ENCODE measurements at places on chromosomes 2 and 18.

- DNase-seq, result peak; percentile 100
These were observed 39.4 kb upstream of the RND3 start for GRCh38 chr2:150526827-150527226.

- DNase-seq, result no peak
These were observed 338.0 kb downstream of the EN1 start for GRCh38 chr2:118509319-118510004.

DNA sequence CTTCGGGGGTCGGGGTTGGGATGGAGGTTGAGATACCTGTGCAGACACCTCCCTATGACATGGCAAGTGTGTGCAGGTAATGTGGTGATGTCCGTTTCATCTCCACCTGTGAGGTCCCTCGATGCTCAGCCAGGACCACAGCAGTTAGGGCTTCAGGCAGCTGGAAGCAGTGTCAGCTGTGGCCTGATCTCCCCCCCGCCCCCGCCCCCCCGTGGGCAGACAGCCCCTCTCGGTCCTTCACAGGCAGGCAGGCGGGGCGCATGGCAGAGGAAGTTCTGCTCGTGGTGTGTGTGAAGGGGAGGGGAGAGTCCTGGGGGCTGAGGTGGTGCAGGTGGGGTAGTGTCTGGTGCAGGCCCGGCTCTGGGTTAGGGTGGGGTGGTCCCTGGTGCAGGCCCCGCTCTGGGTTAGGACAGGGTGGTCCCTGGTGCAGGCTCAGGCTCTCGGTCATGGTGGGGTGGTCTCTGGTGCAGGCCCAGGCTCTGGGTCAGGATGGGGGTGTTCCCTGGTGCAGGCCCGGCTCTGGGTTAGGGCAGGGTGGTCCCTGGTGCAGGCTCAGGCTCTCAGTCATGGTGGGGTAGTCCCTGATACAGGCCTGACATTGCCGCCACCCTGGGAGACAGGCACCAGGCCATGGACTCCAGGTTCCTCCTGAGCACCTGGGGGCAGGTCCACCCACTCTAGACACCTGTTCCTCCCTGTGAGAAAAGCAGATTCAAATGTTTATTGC lies 94.3 kb downstream of the NFATC1 start:
- no peak for DNase-seq

DNA sequence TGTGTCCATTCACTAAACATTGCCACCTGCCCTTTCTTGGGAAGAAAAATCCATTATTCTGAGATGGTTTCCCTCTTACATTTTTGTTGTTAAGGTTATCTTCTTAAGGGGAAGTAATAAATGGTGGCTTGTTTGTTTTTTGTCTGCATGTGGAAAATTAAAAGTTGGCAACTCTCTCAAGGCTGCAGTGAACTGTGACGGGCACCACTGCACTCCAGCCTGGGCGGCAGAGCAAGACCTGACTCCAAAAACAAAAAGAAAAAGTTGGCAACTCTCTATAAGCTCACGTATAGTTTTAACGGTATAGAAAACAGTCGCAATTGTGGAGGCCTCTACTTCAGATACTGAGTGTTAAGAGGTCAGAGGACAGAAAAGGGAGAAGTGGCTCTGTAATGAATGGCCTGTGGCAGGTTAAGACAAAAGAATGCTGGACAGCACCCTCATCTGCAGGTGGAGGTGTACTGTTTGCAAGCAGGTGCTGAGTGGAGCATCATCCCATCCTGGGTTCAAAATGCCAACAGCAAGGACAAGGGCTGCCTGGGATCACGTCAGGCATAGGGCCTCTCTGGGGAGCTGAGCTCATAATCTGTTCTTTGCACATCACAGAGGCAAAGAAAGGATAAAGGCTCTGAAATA lies 16.7 kb downstream of the L3MBTL4 start:
- DNase-seq, result no peak

GRCh38 chr18:26768385-26768784 lies 97.1 kb downstream of the AQP4 start:
- DNase-seq, result no peak

GRCh38 chr2:17164550-17164949 lies 353.7 kb downstream of the RAD51AP2 start:
- no peak for DNase-seq

DNA sequence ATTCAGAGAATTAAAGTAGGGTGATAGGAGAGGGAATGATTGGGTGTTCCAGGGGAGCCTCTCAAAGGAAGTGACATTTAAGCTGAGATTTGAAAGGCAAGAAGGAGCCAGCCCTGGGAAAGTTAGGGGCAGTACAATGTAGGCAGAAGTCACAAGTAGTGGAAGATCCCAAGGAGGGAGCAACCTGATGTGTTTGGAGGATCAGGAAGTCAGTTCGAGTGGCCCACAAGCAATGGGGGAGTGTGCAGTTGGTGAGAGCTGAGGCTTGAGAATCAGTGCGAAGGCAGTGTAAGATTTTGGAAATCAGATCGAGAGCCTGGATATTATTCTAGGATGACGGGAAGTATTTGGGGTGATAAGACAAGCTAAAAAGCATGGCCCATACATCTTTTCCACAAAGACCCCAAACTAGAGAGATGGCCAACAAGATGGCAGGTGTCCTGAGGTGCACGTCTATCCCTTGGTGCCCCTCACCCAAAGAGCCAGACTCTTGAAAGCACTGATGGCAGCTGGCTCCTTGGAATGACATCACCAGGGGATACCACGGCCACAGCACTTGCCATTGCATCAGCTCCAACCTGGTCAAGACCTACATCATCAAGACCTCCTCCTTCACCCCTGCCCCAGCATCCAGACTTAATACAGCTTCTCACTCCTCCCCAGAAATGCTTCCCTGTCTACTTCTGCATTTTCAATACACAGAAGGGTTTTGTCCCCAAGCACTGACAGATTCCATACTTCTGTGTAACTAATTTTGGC lies 127.3 kb downstream of the BCL2 start:
- no peak for DNase-seq

All from renal cortical epithelial cell (primary cell).